ENCODE measurements at places on chromosomes 6 and 20.

DNA sequence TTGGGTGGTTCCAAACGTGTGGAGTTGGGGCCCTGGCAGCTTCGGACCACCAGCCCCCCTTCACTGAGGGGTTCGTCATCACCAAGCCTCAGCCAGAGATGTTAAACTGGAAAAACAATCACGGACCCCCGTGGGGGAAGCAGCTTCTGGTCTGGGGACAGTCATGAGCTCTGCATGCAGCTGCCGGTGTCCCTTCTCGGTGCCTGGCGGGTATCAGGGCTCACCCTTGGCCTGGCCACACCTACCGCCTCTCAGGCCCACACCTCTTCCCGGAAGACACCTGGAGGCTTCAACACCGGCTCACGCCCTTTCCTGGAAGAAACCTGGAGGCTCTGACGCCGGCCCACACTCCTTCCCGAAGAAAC is 77.8 kb upstream of the BHLHE23 start:
- DNase-seq: no peak

- no peak for DNase-seq
Observed at GRCh38 chr6:145743332-145743731, 8.0 kb upstream of the EPM2A start.

DNA sequence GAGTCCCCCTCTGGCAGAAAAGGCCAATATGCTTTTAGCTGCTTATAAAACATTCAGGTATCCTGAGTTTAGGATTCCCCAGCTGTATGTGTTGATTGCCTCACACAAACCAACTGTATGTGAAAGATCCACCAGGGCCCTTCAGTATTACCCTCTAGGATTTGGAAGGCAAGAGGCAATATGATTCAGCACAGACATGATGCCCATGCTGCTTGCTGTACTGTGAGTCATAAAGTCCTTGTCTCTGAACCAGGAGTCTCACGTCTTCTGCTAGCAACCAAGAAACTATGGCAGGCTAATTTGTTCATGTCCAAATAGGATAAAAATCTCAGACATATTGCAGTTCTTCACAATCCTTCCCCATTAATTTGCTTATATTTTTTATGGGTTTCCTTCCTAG is 789.2 kb upstream of the SLC35B3 start:
- no peak for DNase-seq

GRCh38 chr6:12785301-12785700 is 68.7 kb downstream of the PHACTR1 start:
- no peak for DNase-seq

- DNase-seq: no peak
Observed at GRCh38 chr6:25503686-25504085, 148.3 kb upstream of the SCGN start.
